Mesothelial cell of epicardium (in vitro differentiated cells): ENCODE measurements at places on chromosomes 5 and 9.

DNA sequence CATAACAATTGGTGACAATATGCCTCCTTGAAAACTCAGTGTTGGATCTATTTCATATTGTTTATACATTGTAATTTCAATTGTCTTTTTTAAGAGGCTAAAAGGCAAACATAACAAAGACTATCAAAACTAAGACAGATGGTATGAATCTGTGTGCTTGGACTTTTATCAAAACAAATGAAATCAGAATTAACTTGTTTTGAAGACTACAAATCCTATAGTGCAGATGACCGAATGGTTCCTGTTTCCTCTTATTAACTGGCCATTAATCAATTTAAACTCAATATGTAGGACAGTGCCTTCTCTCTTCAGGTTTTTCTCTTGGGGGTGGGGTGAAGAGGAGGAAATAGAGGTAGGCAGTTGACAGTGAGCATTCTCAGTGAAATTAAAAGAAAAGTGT, 366.9 kb upstream of the GRAMD2B start:
- peaks cover 27% of the 10 kb centered on the region for H3K4me1 ChIP-seq
- peaks cover 15% of the 10 kb centered on the region for H3K27me3 ChIP-seq
- H3K4me3 ChIP-seq = no peak overlapping the region
- DNase-seq = no peak
- H3K36me3 ChIP-seq = no peaks in the 10 kb centered on the region

- H3K27ac ChIP-seq = no peak overlapping the region
- DNase-seq = no peak
- H3K36me3 ChIP-seq = no peaks in the 10 kb centered on the region
- H3K4me1 ChIP-seq = no peaks in the 10 kb centered on the region
These were observed 8.8 kb downstream of the HTR4 start for GRCh38 chr5:148645527-148645926.

- no peak overlapping the region for H3K27ac ChIP-seq
- no peaks in the 10 kb centered on the region for H3K4me1 ChIP-seq
- DNase-seq = no peak
These were observed 421.6 kb downstream of the IRX1 start for GRCh38 chr5:4017076-4017803.

DNA sequence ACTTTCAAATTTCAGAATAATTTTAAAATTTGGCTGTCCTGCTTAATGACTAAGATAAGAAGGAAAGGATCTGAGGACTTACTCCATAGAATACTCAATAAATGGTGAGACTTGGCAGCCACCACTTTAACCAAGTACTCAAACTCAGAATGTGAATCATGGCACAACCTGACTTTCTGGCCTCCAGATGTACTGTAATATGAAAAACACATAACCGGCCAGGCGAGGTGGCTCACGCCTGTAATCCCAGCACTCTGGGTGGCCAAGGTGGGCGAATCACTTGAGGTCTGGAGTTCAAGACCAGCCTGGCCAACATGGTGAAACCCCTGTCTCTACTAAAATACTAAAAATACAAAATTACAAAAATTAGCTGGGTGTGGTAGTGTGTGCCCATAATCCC, 10.0 kb upstream of the MARCHF6 start:
- H3K4me3 ChIP-seq = no peak overlapping the region
- DNase-seq = no peak
- H3K36me3 ChIP-seq = no peaks in the 10 kb centered on the region
- H3K27ac ChIP-seq = no peak overlapping the region

DNA sequence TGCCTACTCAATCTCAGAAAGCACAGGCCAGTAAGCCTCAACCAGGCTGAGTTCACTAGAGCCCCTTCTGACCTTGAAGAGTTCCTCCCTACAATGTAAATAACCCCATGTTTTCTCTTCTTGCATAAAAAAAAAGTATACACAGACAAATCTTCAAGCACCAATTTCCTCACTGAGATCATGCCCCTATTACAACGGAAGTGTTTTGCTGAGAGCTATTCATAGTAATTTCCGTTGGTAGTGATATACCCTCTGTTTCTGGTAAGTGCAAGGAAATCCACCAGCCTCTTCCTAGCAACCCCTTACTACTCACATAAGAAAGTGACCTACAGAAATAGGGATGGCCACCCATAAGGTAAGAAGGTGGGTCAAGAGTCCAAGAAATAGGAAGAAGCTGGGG, 76.4 kb upstream of the TARS1 start:
- no peaks in the 10 kb centered on the region for H3K27me3 ChIP-seq
- peaks cover 9% of the 10 kb centered on the region for H3K4me1 ChIP-seq
- peaks cover 5% of the 10 kb centered on the region for H3K36me3 ChIP-seq
- no peak overlapping the region for H3K4me3 ChIP-seq
- no peak for DNase-seq

- no peaks in the 10 kb centered on the region for H3K36me3 ChIP-seq
- no peak for DNase-seq
- H3K27ac ChIP-seq = no peak overlapping the region
- no peak overlapping the region for H3K4me3 ChIP-seq
- peaks cover 51% of the 10 kb centered on the region for H3K27me3 ChIP-seq
These were observed 114.0 kb downstream of the KCNIP1 start for GRCh38 chr5:170617533-170618490.

DNA sequence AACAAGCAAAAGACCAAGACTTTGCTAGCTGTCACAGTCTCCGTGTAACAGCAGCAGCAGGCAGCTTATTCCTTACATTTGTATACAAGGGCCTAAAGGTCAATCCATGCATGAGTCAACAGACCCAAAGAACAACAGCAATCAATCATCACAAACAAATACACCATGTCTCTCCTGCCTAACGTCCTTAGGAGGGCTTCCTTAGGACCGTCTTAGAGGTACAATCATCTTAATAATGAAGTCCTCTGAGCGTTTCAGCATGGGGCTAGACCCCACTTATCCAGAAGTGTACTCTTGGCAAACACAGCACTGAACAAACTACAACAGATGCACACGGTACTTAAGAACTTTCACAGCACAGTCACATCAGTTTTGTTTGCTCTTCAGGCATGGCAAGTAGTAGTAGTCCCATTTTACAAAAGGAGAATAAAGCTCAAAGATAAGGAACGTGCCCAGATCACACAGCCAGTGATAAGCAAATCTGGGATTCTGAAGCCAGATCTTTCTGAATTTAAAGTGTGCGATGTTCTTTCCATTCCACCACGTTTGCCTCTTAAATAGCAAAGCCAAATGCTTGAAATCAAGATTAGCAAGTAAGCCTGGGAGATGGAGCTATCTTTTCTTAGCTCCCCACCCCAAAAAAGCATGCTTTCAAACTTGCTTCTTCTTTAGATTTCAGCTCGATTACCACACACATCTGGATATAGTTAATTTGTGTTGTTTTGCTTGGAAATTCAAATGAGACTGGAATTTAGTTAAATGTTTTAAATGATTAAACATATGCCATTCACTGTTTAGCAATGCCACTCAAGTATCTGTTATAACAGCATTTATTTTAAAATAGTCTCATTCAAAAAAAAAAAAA, 24.2 kb downstream of the PSMB7 start:
- H3K4me1 ChIP-seq = peaks cover 13% of the 10 kb centered on the region
- H3K27ac ChIP-seq = no peak overlapping the region
- peaks cover 3% of the 10 kb centered on the region for H3K36me3 ChIP-seq
- DNase-seq = no peak
- H3K27me3 ChIP-seq = no peaks in the 10 kb centered on the region

GRCh38 chr5:42642006-42642405, 114.6 kb upstream of the CCDC152 start:
- H3K36me3 ChIP-seq = no peaks in the 10 kb centered on the region
- no peak for DNase-seq
- H3K27me3 ChIP-seq = no peaks in the 10 kb centered on the region
- no peaks in the 10 kb centered on the region for H3K4me1 ChIP-seq

GRCh38 chr9:123350590-123351310, 5.2 kb upstream of the CRB2 start:
- no peak overlapping the region for H3K4me3 ChIP-seq
- no peak overlapping the region for H3K27ac ChIP-seq
- peaks cover 17% of the 10 kb centered on the region for H3K4me1 ChIP-seq
- H3K27me3 ChIP-seq = peaks cover 24% of the 10 kb centered on the region

DNA sequence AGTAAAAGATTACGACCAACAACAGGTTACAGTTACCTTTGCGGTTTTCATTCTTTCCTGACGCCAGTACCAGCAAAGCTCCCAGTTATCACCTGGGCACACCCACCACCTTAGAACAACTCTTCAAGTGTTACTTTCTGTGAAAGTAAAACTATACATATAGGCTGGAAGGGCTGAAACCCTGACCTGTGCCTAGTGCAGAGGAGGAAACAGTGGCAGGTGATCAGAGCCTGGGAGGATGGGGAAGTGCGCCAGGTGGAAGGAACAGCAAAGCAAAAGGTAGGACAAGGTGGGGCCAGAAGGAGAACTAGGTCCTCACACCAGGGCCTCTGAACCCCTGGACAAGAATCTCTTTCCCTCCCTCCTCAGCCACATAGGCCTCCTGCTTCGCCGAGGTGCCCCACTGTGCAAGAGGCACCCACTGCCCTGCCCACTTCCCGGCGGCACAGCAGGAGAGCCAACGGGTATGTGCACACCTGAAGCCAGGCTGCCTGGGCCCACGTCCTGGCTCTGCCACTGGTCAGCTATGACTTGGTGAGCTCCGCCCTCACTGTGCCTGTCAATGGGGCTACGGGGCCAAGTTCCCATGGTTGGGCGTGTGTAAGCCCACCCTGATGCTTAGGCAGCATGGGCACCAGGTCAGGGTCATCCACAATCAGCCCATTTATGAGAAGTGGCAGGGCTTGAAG, 26.9 kb downstream of the BICD2 start:
- H3K27ac ChIP-seq = no peak overlapping the region
- peaks cover 3% of the 10 kb centered on the region for H3K36me3 ChIP-seq
- H3K4me3 ChIP-seq = no peak overlapping the region
- no peak for DNase-seq
- peaks cover 32% of the 10 kb centered on the region for H3K4me1 ChIP-seq
- no peaks in the 10 kb centered on the region for H3K27me3 ChIP-seq

- H3K36me3 ChIP-seq = peaks cover 63% of the 10 kb centered on the region
- no peaks in the 10 kb centered on the region for H3K27me3 ChIP-seq
- H3K27ac ChIP-seq = peak overlapping the region; percentile 21
These were observed 15.8 kb downstream of the CLPTM1L start for GRCh38 chr5:1329111-1329579.

GRCh38 chr5:41371738-41372137, 138.7 kb downstream of the PLCXD3 start:
- H3K27ac ChIP-seq = no peak overlapping the region
- DNase-seq = no peak
- H3K4me3 ChIP-seq = no peak overlapping the region

GRCh38 chr9:133129001-133129795, 8.2 kb upstream of the RALGDS start:
- no peak for DNase-seq
- H3K36me3 ChIP-seq = peaks cover 1% of the 10 kb centered on the region
- H3K27me3 ChIP-seq = no peaks in the 10 kb centered on the region
- H3K4me3 ChIP-seq = no peak overlapping the region
